Stimulated activated CD8-positive, alpha-beta memory T cell treated with anti-CD3 and anti-CD28 coated beads, Interleukin-4, amount 100 ng/mL, for 4 hours (primary cell): ENCODE measurements at places on chromosomes 4 and X.

GRCh38 chrX:124910611-124911010 lies 409.1 kb upstream of the TEX13C start:
- no peak for DNase-seq

- DNase-seq, result no peak
Observed at GRCh38 chrX:109889289-109890006, 113.5 kb upstream of the TMEM164 start.

DNA sequence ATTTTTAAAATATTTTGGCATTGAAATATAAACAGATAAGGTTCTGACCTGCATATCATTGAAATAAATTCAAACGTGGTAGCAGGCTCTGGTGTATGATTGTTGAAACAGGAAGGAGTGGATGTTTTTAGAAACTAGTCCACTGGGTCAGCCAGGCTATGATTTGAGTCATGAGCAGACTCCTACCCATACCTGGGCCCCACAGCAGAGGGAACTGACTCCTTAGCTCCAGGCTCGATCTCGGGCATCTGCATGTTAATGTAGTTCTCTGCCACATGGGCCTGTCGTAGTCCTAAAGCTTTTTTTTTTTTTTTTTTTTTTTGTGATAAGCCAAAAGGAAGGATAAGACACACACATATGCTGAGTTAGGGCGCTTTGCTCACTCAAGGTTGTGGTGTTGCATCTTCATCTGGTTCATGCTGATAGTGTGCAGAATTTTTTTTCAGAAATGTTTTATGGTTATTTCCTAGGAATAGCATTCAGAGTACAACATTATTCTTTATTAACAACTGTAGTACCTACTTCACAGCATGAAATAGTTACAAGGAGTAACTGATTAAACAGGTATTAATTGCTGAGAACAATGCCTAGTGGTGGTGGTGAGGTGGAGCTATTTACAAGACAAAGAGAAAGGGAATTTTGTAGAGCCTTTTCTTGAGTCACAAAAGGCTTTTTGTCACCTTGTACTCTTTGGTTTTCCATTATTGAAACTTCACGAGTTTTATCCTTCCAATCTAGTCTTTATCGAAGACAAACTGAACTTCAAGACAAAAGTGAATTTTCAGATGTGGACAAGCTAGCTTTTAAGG lies 27.3 kb downstream of the OFD1 start:
- no peak for DNase-seq

DNA sequence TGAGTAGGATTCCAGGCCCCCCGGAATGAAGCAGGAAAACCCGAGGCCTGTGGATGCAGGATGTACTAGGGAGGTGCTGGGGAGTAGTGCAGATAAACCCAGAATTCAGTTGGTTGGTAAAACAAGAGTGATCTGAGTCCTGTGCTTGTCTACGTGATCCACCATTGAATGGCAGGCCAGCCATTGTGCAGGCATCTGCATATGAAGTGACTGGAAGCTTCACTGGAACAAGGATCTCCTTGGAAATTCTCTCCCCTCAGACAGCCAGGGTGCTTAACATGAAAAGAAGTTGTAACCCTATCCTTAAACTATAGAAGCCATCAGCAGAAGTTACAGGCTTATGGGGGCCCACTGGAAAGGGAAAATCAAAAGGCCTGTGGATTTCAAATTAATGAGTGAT lies 656 bp upstream of the GSPT2 start:
- DNase-seq, result no peak

GRCh38 chr4:57113870-57114269 lies 3.7 kb upstream of the IGFBP7 start:
- no peak for DNase-seq

DNA sequence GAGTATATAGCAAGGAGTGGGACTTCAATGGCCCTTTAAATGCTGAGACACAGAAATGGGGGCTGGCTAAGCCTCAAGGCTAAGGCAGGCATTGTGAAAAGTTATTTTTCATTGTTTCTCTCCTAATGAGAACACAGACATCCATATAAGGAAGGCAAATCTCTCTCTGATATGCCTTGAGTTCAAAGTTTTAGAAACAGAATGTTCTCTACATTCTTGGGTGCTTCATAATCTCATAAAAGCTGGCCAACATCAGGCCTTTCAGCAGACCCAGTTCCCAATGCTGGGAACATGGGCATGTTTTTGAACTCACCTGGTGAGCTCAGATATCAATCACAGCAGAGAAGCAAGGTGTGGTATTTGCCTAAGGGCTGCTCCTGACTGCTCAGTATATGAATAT lies 19.4 kb upstream of the RAB40A start:
- DNase-seq, result no peak

- DNase-seq, result no peak
Observed at GRCh38 chrX:150692831-150693724, at the start of gene MTMR1. MTMR1 (plus strand) TSS chrX:150693396; CDS start chrX:150693531, 135 bp downstream.

DNA sequence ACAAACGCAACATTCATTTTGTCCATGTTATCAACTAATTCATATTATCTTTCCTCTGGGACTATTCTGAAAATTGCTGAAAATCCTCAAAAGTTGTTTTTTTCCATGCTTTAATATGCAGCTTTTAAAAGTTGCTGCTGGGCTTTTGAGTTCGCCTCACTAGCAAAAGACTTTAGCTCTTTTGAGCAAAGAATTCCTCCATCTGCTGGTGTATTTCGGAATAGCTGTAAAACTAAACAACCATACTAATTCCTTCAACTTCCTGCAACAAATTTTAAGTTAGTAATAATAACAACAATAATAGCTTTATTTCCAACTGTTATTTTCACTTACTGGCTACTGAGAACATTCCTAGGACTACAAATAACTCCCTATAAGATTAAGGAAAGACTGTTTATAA lies 124.5 kb upstream of the PLAC1 start:
- DNase-seq, result no peak

- no peak for DNase-seq
Observed at GRCh38 chr4:8368998-8369397, 71.5 kb downstream of the ACOX3 start.

GRCh38 chr4:141971869-141972268 lies 335.5 kb downstream of the IL15 start:
- no peak for DNase-seq

DNA sequence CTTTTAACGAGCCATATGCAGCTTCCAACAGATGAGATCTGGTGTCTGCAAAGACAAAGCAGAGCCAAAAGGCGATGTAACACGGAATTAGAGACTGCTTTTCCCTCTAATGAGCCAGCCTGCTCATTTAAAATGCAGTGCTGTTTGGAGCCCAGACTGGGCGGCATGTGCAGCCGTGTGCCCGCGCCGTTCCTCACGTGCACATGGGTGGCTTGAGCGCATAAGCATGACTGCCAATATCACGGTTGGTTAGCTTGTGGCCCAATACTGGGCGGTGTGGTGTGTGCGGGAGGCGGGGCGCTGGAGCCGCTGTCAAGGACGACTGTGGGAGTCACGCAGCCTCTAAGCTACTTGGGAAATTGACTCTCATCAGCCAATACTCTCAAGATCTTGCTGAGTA lies 87.0 kb upstream of the SCOC start:
- no peak for DNase-seq

GRCh38 chr4:118983831-118984230 lies 95.2 kb downstream of the SYNPO2 start:
- DNase-seq, result no peak

- DNase-seq, result no peak
Observed at GRCh38 chr4:101114936-101115372, 232.4 kb downstream of the PPP3CA start.

GRCh38 chr4:149294601-149295000 lies 521.0 kb downstream of the IQCM start:
- no peak for DNase-seq

DNA sequence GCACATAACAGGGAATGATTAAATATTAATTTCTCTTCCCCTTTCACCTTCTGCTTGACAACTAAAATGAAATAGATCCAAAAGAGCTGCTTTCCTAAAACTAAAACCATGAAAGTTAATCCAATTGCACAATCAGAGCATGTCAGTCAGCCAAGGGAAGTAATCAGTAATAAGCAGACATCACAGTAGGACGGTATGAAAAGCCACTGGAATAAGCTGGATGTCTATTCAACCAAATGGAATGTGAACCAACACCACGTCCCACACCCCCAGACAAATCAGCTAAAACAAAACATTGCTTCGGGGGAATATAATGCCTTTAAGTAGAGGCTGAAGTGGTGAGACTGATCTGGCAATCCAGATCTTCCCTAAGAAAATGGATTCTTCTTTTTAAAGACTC lies 859.4 kb upstream of the FTHL17 start:
- no peak for DNase-seq

GRCh38 chr4:149493492-149493891 lies 322.2 kb downstream of the IQCM start:
- DNase-seq, result no peak

- DNase-seq, result no peak
Observed at GRCh38 chr4:25439918-25440477, 62.9 kb downstream of the ANAPC4 start.

DNA sequence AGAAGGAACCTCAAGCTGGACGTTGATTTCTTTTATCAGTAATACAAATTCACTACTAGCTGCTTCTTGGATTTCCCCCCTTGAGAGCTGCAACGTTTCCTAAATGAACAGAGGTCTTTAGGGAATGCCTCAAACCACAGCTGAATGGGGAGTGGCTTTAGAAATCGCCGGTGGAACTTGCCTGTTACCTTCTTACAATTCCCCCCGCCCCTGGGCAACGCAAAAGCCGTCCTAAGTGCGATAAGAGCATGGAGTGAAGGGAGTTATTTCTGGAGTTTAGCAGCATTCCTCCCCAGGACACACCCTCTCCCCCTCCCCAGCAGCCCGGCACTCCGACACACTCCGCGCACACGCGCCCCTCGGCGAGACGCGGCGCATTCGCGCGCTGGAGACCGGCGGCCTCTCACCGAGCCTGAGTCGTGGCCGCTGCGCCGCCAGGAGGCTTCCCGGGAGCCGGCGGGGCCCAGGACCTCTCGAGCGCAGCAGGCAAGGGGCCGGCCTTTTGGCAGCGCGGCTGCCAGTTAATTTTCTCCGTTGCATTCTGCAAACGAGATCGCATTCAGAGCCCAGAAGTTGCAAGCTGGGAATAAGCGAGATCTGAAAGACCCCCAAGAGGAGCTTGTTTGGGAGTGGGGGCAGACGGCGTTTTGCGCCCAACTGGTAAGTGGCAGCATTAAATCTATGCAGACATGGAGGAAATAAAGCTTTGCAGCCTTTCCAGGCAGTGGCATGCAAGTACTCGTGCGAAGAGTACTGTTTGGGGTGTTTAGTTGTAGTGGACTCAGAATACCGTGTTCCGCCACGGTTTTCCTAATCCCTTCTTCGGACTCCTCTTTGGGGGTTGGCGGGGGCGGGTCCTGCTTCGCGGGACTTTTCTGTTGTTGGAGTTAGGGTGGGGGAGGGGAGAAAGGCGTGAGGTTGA lies 134.7 kb downstream of the PALLD start:
- no peak for DNase-seq

DNA sequence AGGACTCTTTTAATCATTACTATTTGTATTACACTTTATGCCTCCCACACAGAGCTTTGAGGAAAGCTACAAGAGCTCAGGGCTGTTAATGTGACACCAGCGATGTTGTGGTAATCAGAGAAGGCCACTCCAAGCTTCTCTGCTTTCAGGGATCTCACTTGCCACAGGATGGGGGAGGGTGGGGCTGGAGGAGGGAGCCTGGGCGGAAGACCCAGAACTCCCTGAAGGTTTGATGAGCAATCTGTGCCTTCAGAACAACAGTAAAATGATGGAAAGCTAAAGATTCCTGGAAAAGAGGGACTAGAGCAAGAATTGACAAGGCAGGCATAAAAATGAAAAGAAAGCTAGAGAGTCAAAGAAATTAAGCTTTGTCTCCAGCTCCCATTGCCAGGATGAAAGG lies 75.6 kb downstream of the MAML3 start:
- DNase-seq, result no peak

DNA sequence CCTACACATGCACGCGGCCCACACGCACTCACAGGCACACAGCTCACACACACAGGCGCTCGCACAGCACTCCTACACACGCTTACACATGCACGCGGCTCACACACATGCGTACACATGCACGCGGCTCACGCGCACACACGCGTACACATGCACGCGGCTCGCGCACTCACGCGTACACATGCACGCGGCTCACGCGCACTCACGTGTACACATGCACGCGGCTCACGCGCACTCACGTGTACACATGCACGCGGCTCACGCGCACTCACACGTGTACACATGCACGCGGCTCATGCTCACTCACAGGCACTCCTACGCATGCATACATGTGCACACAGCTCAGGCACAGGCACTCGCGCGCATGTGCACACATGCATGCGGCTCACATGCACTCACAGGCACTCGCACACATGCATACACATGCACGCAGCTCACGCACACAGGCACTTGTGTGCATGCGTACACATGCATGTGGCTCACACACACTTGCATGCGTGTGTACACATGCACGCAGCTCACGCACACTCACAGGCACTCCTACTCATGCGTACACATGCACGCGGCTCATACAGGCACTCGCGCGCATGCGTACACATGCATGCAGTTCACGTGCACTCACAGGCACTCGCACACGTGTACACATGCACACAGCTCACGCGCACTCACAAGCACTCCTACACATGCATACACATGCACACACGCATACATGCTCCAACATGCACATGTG lies 44.9 kb downstream of the GAK start:
- DNase-seq, result no peak

GRCh38 chrX:124333862-124334261 lies 1.4 kb downstream of the TEX13D start:
- no peak for DNase-seq

DNA sequence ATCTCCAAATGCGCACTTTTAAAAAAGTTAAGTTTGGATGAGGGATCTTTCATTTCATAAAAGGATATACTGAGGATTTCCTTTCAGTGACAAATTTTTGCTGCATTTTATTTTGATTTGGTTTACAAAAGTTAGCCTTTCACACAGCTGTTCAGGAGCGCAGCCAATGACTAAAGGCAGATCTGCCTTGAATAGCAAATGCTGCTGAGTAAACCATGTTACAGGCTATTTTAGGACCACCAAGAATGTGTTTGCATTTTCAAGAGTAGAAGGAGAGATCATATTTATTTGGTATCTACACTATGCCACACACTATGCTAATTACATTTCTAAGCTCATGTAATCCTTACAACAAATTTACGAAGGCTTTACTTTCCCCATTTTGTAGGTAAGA lies 92.1 kb downstream of the MAMLD1 start:
- DNase-seq, result no peak

GRCh38 chr4:154152546-154152945 lies 339.1 kb downstream of the DCHS2 start:
- DNase-seq, result no peak

DNA sequence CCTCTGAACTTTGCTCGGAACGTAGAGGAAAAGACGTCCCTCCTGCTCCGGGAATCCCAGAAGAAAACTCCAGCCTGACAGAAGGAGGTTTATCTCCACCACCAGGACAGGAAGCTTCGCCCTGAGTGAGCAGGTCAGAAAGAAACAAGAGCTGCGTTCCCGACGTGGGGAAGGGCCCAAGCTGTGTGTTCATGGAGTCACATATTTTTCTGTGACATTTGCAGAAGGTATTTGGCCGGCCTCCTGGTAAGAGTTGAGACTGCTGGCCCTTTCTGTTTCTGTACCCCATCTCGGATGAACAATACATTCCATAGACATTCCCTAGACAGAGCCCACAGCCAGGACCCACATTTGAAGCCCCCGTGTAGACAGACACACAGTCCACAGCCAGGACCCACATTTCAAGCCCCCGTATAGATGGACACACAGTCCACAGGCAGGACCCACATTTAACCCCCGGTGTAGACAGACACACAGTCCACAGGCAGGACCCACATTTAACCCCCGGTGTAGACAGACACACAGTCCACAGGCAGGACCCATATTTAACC lies 230.8 kb downstream of the SHOX start:
- no peak for DNase-seq
